ENCODE measurements at places on chromosomes 12 and 14.

DNA sequence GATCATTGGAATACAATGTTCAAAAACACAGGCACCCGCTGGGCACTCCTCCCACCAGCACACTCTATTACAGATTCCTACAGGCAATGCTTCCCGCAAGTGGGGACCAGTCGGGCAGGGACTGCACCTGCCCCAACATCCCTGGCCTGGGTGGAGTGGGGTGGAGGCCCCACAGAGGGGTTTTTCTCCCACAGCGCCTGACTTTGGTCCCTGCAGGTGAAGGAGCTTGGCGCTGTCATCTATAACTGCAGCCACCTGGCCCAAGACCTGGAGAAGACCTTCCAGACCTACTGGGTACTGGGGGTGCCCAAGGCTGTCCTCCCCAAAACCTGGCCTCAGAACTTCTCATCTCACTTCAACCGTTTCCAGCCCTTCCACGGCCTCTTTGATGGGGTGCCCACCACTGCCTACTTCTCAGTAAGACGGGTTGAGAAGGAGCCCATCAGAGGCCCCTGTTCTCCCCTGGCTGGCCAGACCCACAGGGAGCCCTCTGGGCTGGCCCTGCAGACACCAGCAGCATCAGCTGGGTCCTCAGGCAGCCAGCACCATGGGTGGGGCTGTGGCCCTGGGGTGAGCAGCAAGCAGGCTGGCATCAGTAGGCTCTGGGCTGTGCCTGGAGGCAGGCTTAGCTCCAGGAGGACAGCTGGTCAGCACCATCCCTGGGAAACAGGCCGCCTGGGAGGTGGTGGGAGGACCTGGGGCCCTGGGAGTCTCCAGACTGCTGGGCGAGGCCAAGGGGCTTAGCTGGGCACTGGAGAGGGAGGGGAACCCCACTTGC lies 6.0 kb downstream of the PLD4 start:
- no peak for DNase-seq

- DNase-seq: no peak
Measured at GRCh38 chr14:29425705-29426482, 501.8 kb downstream of the PRKD1 start.

GRCh38 chr12:56873382-56873781 lies 60.8 kb downstream of the SDR9C7 start:
- DNase-seq: no peak

- DNase-seq: peak; percentile 71
Measured at GRCh38 chr12:42756841-42757623, 167.5 kb upstream of the PRICKLE1 start.
